ENCODE measurements at places on chromosomes 11 and 22.

- DNase-seq = no peak
Measured at GRCh38 chr22:48382197-48382596, 1445.5 kb downstream of the BRD1 start.

- DNase-seq = no peak
Measured at GRCh38 chr11:76803811-76804600, 20.9 kb downstream of the TSKU start.

- no peak for DNase-seq
Measured at GRCh38 chr11:67213178-67213621, 53.1 kb upstream of the GRK2 start.

GRCh38 chr22:21764038-21764804 is 28.6 kb upstream of the YPEL1 start:
- no peak for DNase-seq

GRCh38 chr11:35853971-35854370 is 89.9 kb upstream of the LDLRAD3 start:
- DNase-seq = no peak

GRCh38 chr11:44760917-44761550 is 34.3 kb downstream of the TSPAN18 start:
- no peak for DNase-seq

DNA sequence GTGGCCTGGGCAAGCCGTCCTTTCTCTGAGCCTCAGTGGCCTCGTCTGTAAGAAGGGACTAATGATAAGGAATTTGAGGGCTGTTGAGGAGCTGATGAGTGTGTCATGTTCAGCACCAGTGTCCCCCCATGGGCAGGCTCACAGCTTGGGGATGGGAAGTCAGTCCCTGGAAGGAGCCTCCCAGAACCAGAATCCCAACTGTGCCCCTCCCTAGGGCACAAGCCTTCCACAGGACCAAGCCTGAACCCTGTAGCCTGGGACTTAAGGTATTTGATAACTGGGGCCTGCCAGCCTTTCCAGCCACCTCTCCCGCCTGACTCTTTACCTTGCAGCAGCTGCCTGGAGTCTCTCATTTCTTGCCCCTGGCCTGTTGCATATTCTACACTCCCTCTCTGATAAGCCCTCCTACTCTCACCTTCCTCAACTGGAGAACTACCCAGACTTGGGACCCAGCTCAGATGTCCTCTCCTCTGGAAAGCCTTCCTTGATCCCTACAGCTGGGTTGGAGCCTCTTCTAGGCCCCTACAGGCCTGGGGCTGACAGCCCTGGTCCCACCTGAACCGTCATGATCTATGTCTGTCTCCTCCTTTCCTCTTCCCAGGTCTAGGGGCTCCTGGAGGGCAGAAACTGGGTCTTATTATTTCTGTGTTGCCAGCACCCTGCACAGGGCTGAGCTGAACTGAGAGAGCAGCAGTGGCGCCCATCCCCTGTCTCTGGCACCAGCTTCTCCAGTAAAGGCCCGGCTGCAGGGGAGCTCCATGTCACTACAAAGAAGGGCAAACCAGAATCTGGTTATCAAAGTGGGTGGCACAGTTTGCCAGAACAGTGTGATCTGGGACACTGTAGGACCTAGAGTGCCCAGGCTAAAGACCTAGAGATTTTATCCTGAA is 1.6 kb downstream of the P2RY2 start:
- DNase-seq = no peak

GRCh38 chr11:33778675-33779074 is 4.4 kb upstream of the FBXO3 start:
- no peak for DNase-seq

DNA sequence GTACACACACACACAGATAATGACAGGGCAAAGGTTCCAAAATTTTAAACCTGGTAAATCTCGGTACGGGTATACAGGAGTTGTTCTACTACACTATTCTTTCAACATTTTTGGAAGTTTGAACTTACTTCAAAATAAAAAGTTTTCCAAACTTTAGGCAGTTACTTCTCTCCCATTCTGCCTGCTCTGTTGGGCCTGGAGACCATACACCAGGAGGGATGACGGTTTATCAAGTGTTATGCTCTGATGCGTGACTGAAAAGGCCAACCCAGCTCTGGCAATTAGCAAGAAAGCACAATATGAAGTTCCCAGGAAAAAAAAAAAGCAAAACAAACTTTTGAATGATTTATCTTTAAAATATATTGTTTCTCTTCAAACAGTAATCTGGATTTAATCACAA is 969 bp downstream of the SERPIND1 start:
- no peak for DNase-seq

- DNase-seq = no peak
Measured at GRCh38 chr11:33819278-33820035, 45.1 kb upstream of the FBXO3 start.

- no peak for DNase-seq
Measured at GRCh38 chr11:19957294-19957943, 202.9 kb downstream of the DBX1 start.

DNA sequence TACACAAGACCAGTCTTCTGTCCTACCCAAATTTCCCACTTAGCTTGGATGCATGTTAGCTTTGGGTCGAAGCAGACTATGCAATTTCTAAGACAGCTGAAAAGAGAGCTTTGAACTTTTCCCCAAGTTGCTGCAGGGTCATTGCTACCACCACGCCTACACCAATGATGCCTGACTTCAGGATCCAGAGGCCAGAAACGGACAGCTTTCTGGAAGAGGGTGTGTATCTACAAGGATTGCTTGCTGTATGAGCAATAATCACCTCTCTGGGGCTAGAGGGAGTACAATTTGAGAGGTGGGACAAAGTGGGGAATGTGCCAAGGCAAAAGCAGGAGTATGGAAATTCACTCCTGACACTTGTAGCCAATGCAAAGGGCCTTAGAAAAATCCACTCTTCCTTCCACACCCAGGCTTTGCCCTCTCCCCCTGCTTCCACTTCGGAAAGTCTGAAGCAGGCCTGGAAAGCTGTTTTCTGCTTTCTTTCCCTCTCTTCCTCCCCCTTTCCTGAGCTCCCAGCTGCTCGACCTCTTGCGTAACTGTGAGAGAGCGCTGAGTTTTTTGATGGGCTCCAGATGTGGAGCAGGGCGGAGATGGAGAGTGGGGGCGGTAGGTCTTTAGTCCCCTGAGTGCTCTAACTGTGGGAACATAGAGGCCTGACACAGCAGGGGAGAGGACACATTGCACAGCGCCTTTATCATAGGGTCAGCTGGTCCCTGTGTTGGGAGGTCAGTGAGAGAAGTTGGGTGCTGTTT is 2.1 kb upstream of the PHLDB1 start:
- DNase-seq = no peak

GRCh38 chr11:65556470-65557279 is 1.5 kb downstream of the LTBP3 start:
- DNase-seq = no peak

DNA sequence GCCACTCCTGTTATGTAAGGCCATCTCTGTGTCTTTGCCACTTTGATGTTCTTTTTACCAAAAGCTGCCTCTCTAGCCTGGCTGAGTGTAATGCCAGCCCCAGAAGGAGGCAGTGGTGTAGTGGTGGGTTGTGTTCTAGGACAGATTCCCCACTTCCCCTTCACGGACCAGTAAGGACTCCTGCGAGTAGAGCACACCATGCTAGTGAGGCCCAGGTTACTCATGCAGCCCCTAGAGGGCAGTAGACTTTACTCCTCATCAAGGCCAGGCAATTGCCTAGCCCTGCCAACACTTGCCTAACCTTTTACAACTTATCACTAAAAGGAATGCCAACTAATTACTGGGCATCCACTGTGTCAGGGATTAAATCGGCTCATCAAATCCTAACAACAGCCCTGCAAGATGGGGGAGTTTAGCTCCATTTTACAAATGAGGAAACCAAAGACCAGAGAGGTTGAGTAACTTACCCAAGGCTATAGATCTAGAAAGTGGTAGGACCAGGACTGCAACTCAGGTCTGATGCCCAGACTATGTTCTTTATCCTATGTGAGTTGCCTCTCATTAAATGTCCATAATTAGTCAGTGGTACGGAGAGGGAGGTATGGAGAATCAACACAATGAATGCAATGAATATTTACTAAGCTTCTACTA is 75.3 kb downstream of the APIP start:
- no peak for DNase-seq

- DNase-seq = no peak
Measured at GRCh38 chr22:36870250-36870649, 9.4 kb downstream of the NCF4 start.

DNA sequence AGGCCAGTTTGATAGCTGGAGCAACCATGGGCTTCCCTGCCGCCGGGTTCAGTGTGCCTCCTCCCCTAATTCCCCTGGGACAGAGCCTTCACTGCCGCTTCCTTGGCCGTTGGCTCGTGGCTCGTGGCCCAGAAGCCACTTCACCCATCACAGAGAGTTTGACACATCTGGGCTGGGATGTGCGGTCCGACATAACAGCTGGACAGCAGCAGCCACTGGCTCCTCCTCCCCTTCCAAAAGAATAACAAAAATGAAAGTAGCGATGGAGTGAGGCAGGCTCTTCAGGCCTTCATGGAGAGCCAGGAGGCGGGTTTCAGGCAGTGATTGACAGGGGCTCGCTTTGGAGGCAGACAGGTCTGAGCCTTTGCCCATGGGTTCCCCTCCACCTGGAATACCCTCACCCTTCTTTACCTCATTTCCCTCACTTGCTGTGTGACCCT is 8.2 kb downstream of the CREB3L1 start:
- no peak for DNase-seq

DNA sequence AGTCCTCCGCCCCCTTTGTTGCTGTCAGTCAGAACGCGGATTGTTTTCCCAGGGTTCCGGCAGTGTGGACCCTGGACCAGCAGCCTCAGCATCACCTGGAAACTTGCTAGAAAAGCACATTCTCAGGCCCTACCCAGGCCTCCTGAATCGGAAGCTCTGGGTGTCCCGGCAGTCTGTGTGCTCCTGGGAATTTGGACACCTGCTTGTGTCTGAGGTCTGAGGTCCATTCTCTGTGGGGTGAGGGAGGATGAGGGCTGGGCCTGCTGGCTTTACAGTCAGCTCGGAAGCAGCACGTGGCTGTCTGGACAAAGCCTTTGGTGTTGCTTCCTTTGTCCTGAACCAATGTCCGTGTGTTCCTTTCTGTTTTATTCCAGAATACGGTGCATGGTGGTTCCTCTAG is 299.7 kb downstream of the TBC1D22A start:
- DNase-seq = no peak

- DNase-seq = peak; percentile 46
Measured at GRCh38 chr11:67240576-67241389, 25.5 kb upstream of the GRK2 start.

- DNase-seq = no peak
Measured at GRCh38 chr11:84720706-84721402, 906.3 kb downstream of the DLG2 start.

DNA sequence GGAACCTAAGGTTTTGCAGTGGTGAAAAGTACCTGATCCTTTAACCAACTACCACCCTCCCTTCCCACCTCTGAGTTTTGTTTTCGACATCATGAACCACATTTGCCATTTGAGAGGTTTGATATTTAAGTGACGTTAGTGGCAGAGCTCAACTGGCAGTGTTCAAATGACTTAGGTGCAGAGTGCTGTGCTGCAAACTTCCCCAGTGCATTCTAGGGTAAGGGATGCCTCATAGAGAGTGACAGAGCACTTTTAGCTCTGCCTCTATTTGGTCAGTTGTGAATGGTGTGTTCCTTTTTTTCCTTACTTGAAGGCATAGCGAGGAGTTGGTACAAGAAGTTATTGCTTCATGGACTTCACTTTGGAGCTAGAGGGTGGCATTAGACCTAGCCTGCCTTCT is 9.4 kb downstream of the BMAL1 start:
- DNase-seq = no peak

- DNase-seq = no peak
Measured at GRCh38 chr11:10288881-10289764, 4.9 kb downstream of the SBF2 start.

DNA sequence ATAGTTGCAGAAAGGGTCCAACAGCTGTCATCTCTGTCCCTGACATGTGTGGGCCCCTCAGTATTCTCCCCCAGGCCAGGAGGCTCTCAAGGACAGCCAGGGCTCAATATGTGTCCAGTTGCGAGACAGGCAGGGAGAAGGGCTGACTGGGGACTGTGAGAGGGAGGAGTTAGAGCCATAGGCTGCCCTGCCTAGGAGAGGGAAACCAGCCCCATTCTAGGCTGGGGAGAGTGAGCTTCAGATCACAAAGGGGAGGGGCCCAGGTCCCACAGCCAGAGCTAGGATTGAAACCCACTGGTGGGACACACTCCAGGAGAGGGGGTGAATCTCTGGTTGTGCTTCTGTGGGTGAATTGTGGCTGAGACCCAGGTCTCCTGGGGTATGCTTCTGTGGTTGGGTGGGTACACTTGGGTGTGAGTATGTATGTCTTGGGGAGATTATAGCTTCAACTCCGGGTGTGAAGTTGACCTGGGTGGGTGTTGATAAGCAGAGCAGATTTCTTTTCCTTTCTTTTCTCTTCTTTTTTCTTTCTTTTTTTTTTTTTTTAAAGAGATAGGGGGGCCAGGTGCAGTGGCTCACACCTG is 2.1 kb upstream of the CARNS1 start:
- DNase-seq = no peak

- DNase-seq = no peak
Measured at GRCh38 chr11:105179542-105180278, 40.1 kb upstream of the CARD18 start.

- no peak for DNase-seq
Measured at GRCh38 chr11:70175236-70175698, 27.8 kb upstream of the FADD start.

GRCh38 chr11:15969281-15969680 is 387.1 kb downstream of the SOX6 start:
- DNase-seq = no peak

DNA sequence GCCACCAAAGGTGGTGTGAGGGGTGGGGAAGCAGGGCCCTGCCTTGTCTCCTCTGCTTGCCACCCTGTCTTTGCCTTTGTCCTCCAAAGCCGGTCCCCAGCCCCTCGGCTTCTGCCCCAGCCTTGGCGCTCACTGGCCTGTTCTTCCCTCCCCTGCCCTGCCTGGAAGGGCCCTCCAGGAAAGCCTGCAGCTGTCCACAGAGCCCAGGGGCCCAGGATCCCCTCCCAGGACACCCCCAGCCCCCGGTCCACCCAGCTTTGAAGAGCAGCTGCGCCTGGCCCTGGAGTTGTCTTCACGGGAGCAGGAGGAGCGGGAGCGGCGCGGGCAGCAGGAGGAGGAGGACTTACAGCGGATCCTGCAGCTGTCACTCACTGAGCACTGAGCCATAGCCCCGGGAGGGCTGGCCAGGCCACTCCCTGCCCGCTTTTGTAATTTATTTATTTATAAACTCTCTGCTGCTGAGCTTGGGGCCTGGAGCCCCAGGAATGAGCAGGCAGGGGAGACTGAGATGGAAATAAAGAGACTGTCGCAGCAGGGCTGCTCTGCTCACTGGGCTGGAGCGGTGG is 1.3 kb upstream of the SSH3 start:
- no peak for DNase-seq

DNA sequence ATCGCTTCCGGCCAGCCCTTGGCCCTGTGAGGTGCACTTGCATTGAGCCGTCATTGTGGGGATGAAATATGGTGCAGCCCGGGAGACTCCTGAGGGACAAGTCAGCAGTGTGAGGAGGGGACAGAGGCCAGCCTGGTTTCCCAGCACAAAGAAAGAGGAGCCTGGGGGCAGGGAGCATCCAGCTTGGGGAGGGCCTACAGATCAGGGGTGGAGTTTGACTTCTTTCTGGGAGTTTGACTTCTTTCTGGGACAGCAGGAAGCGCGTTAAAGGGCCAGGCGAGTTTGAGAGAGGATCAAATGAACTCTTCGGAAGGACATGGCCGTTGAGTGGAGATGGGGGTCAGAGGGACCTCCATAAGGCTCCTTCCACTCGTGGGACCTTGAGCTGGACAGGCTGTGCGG is 91.9 kb downstream of the LRRC32 start:
- no peak for DNase-seq
